Right cardiac atrium (tissue), 5 donors: ENCODE measurements at places on chromosomes 13 and 19. TPM values are rescaled to one million over a fixed set of nuclear protein-coding genes. Genes with fewer than 3 reads are reported as not detected.

DNA sequence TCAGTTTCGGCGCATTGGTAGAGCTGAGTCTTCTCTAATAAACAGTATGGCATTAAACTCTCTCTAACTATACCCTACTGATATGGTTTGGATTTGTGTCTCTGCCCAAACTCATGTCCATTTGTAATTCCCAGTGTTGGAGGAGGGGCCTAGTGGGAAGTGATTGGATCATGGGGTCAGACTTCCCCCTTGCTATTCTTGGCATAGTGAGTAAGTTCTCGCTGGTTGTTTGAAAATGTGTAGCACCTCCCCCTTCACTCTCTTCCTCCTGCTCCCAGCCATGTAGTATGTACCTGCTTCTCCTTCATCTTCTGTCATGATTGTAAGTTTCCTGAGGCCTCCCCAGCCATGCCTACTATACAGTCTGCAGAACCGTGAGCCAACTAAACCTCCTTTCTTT lies 682.7 kb upstream of the ARGLU1 start:
- no peak for DNase-seq

ARL11 gene
- 0.32 TPM for polyA plus RNA-seq

DNA sequence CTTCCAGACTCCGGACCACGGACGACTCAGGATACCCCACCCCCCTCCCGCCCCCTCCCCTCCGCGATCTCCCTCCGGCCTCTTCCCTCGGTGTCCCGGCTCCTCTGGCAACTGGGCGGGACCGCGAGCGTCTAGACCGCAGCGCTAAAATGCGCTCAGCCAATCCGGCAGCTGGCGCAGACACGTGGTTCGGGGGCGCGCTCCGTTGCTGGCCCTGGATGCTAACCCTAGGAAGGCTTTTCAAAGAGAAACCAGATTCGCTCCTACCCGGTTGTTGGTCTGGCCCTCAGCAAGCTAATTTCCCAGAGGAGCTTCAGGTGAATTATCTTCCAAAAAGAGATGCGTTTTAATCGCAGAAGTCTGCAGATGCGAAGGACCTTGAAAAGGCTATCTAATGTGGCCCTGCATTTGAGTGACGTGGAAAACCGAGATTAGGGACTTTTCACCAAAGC lies at the start of gene DZIP1:
DZIP1 (minus strand) TSS at position 106 of the 452 bp plus-strand sequence. CDS start 2,677 bp downstream, outside the sequence.
- DNase-seq = peak; percentile 85

POU4F1 gene
- not detected for polyA plus RNA-seq

DNA sequence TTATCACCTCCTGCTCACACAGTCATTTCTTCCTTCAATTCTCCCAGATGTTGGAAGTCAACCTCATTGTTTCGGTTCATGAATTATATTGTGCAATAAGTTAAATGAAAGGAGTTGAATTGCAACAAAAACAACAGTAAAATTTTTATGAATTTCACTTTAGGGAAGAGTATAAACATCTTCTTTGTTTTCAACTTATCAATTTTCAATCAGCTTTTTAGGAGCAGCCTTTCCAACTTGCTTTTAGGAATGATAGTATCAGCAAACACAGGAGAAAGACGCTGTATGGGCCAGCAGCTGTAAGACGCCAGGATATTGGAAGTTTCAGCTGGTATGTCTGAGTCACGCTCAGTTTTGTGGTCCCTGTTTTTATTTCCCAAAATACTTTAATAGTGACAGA lies 132.5 kb upstream of the ARGLU1 start:
- DNase-seq = no peak

DNA sequence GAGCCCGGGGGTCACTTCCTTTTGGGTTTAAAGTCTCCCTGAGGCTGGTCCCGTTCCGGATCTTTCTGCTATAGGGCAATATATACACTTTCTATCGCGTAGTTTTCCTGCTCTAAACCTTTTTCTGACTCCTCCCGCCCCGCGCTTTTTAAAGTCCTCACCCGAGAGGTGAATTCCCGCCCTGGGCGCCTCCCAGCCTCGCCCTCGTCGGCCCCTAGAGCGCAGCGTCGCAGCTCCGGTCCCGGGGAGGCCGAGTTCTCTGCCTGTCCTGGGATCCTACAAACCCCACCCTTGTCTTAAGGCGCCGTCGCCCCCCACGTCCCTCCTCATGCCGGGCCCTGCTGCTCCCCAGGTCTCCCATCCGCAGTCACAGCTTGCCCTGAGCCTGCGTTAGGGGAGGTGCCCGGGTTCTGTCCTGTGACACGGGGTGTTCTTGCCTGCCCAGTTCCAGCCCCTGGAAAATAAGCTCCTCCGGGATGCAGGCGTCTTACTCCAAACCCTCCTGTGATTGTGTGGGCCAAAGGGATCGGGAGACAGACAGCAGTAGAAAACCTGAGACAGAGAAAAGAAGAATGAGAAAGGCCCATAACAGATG lies 491 bp downstream of the ZNF525 start:
- DNase-seq = peak; percentile 62

DNA sequence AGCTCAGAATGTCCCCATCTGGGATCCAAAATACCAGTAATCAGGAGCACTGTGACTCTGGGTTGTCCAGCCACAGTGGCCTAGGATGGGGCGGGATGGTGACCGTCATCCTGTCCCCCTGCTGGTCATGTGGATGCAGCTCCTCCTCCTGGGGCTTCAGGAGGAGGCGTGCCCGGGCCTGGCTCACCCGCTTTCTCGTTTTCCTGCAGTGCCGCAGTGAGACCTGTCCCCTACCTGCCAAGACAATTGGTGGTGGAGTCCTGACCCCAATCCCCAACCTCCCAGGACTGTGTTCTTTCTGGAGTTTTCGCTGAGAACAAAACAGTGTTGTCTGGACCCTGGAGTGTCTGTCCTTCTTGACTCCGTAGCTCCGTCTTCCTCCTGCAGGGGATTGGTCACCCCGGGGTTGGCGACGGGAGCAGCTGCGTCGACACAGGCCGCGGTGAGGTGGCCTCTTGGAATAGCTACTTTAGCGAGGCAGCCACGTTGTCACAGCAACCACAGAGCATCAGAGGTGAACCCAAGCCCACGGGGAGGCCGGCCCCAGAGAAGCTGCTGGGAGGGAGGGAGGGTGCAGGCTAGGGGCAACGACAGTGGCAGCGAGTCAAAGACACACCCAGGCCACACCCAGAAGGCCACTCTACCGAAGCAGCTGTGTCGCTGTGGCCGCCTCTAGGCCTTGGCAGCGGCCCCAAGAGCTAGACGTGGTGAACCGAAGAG lies 10.2 kb upstream of the EMC10 start:
- peak; percentile 44 for DNase-seq

- DNase-seq = no peak
Measured at GRCh38 chr13:111007209-111007608, 92.3 kb upstream of the ANKRD10 start.

DNA sequence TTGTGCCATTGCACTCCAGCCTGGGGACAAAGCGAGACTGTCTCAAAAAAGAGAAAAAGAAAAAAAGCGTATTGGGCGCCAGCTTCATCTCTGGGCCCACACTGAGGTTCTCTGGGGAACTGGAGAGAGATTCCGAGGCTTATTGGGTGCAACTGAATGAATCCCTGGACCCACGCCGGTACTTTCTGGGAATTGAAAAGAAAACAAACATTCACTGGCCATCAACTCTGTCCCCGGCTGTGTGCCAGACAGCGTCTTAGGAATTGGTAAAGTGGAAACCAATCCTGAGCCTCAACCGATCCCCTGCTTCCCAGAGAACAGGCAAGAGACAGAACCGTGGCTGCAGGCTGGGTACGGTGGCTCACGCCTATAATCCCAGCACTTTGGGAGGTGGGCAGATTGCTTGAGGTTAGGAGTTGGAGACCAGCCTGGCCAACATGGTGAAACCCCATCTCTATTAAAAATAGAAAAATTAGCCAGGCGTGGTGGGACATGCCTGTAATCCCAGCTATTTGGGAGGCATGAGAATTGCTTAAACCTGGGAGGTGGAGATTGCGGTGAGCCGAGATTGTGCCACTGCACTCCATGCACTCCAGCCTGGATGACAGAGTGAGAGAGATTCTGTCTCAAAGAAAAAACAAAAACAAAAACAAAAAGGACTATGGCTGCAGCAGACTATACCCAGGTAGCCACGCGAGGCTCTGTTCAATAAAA lies 8.6 kb downstream of the ANO8 start:
- DNase-seq = peak; percentile 93

GRCh38 chr13:23789576-23790346 lies 99.4 kb downstream of the MIPEP start:
- no peak for DNase-seq

DNA sequence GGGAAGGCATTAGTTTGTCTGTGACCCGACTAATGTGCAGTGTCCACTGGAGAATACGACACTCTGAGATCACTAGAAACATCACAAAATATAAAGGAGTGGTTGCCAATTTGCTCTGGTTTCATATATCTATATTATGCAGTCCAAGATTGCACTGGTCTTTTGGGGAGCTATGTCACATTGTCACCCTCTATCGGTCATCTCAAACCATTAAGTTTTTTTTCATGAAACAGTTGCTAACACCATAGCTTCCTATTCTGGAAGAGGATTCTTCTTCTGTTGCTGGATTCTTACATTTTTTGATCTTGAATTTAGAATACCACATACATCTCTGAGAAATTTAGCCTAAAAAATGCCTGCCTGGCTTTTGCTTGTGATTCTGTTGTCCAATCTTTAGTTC lies 168.6 kb downstream of the LACC1 start:
- no peak for DNase-seq

DNA sequence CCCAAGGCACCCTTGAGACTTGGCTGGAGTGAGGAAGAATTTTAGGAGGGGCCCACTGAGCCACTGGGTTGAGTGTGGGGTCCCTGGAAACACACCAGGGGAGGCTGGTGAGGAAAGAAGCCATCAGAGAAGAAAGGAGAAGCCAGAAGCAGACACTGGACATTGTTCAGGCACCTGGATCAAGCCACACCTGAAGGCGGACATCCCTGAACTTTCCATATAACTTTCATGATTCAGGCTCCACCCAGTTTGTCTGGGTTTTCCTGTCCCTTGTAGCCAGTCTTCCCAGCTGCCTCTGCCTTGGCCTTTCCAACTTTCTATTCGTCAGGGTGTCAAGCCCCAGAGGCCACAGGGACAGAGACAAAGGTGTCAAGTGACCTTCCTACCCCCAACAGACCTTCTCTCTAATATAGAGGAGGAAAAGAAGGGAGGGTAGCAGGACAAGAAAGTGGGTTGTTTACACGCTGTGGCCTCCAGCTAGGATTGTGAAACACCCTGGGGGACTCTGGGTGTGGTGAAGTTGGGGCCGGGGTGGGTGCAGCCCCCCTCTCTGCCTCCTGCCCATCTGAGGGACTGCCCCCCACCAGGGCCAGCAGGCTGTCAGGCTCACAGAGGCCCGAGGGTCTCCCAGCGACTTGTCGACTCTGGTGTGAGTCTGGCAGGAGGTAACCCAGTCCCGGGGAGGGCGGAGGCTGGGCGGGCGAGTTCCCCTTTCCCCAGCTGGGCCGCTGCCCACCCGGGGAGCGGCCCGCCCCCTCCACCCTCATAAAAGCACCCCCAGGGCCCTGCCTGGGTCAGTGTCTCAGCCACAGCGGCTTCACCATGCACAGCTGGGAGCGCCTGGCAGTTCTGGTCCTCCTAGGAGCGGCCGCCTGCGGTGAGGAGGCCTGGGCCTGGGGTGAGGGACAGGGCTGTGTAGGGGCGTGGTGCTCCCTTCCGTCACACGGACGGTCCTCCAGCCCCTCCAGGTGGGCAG lies at the start of gene CFD:
CFD (plus strand) TSS at position 797 of the 976 bp plus-strand sequence; CDS start at position 823, 26 bp downstream.
- peak; percentile 90 for DNase-seq

DNA sequence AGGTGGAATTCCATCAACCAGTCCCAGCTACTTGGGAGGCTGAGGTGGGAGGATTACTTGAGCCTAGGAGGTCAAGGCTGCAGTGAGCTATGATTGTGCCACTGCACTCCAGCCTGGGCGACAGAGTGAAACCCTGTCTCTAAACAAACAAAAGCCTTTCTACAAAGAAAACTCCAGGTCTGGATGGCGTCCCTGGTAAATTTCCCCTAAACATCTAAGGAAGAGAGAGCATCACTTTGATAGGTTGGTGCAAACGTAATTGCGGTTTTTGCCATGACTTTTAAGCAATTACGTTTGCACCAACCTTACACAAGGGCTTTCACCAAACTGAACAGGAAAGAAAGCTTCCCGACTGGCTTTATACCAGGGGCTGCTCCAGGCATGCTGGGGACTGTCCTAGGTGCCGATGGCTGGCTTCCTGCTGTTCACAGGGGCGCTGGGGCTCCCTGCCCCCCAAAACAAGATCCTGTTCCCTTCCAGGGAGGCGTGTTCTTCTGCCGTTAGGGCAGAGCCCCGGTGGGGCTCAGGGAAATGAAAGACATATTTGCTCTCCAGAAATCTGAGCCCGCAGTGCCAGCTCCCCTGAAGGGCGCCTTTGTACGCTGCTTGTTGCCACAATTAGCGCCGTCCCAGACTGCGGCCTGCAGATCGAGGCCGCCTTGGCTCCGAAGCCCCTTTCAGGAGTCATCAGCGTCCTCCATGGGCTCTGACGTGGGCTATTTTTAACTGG lies 38.7 kb upstream of the KLF2 start:
- DNase-seq = peak; percentile 79

ZNF816 gene
- 3.0 TPM for polyA plus RNA-seq

- DNase-seq = no peak
Measured at GRCh38 chr13:20416223-20416745, 109.4 kb downstream of the CRYL1 start.

GRCh38 chr13:101967216-101967615 lies 434.6 kb downstream of the FGF14 start:
- no peak for DNase-seq

- peak; percentile 89 for DNase-seq
Measured at GRCh38 chr19:42450314-42450934, 7.7 kb upstream of the CXCL17 start.

- no peak for DNase-seq
Measured at GRCh38 chr19:48914181-48914580, 14.1 kb downstream of the NUCB1 start.

RFPL4AL1 gene
- polyA plus RNA-seq = not detected

RAB3A gene
- 29.1 TPM for polyA plus RNA-seq

DNA sequence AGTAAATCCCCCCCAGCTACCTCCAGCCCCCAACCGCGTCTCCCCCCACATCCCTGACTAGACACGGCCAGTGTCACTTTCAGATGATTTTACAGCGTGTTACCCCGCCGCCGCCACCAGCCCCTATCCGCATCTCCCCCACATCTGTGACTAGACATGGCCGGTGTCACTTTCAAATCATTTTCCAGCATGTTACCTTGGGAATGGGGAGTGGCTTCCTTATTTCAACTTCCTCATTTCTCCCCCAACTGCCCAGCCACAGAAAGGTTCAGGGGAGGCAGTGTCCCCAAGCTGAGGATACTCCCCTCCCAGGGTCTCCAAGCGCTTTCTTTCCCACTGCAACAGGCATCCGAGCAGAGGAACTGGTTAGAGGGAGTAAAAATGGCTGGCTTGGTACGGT lies 18.4 kb downstream of the ADGRL1 start:
- DNase-seq = no peak

CACNA1A gene
- 1.3 TPM for polyA plus RNA-seq

SOX1 gene
- not detected for polyA plus RNA-seq

GRCh38 chr13:73131247-73131646 lies 72.4 kb downstream of the KLF5 start:
- no peak for DNase-seq
